Caudate nucleus (tissue), 63 donors: ENCODE measurements at places on chromosomes 4 and X.

- DNase-seq, result peak; percentile 87
Observed at GRCh38 chr4:184263910-184264732, 46.4 kb upstream of the ENPP6 start.

DNA sequence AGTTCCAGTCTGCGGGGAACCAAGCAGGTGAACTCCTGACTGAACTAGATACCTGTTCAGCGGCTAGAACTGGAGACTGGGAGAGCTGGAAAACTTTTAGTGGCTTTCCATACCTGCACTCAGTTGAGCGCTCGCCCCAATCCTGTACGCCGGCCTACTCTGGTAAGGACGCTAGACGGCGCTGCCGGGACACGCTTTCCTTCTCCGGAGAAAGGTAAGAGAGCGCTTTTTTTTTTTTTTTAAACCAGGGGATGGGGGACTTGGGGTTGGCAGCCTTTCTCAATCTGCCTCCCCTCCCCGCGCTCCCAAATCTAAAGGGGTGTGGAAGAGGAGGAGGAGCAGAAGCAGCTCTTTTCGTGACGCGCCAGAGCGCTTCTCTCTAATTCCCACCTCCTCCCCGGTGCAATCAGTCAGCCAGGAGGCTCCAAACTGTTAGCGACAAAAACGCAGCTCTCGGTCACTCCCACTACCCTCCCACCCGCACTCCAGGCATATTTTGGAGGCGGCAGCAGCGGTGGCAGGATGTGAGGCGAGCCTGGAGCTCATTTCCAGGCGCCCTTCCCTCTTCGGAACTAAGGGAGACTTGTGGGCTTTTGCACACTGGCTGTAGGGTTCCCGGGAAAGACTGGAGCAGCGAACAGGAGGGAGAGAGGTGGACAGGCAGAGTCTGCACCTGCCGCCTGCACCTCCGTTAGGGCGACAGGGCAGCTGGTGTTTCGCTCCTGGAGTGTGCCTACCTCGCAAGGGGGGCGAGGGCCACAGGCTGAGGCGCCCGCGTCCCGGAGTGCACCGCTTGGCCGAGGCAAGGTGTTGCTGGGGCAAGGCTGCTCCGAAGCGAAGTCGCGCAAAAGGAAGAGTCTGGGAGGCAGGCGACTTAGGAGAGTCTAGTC is at the start of gene IL1RAPL2:
TSS of gene IL1RAPL2 (plus strand) at position 409 of the 890 bp plus-strand sequence.
- no peak for DNase-seq

GRCh38 chrX:40508560-40508959 is 72.2 kb upstream of the ATP6AP2 start:
- DNase-seq, result no peak

GRCh38 chrX:45807572-45808425 is 607.1 kb upstream of the DIPK2B start:
- no peak for DNase-seq

DNA sequence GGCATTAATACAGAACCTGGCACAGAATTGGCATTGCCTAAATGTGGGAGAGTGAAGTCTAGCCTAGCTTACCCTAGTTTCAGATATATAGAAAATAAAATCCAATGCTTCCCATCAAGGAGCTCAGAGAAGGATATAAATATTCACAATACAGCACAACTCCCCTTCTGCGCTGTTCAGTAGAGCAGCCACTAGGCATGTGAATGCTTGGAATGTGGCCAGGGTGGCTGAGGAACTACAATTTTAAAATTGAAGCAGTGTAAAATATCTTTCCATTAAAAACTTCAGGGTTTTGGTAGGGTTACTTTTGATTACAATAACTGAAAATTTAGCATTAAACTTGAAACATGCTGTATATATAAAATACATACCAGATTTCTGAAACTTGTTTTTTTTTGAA is 19.5 kb downstream of the ZNF518B start:
- DNase-seq, result no peak

- DNase-seq, result no peak
Observed at GRCh38 chr4:41294445-41295062, 37.8 kb downstream of the UCHL1 start.

DNA sequence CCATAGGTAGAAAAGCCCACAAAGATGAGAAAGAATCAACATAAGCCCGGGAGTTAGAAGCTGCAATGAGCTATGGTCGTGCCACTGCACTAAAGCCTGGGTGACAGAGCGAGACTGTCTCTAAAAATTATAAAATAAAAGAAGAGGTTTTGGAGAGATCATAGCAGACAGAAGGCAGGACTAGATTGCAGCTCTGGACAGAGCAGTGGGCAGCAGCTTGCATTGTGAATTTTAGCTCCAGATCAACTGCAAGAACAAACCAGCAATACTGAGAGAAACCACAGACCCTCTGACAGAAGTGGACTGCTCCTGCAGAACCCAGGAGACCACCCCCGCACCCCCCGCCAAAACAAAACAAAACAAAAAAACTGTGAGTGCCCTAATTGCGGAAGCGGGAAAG is 30.6 kb downstream of the SOWAHB start:
- no peak for DNase-seq

- DNase-seq, result no peak
Observed at GRCh38 chrX:153782313-153782712, 1.5 kb downstream of the SRPK3 start.

- no peak for DNase-seq
Observed at GRCh38 chr4:155809835-155810234, 51.0 kb downstream of the GUCY1B1 start.

DNA sequence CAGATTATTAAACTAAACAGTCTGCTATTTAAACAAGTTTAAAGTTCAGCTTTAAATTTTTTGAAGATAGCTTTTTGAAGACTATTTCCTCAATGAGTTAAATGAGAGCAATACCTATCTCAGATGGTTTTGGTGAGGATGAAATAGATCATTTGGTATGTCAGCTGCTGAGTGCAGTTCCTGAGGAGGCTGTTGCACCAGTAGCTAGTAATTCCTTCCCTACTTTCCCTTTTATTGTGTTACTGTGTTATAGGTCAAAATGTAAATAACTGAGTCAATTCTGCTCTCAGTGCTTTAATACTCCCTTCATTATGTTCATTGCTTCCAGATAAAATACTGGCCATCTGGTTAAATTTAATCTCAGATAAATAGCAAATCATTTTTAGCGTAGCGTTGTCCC is 48.6 kb downstream of the BMPR1B start:
- DNase-seq, result no peak

- no peak for DNase-seq
Observed at GRCh38 chr4:75869100-75869499, 33.2 kb downstream of the PPEF2 start.

DNA sequence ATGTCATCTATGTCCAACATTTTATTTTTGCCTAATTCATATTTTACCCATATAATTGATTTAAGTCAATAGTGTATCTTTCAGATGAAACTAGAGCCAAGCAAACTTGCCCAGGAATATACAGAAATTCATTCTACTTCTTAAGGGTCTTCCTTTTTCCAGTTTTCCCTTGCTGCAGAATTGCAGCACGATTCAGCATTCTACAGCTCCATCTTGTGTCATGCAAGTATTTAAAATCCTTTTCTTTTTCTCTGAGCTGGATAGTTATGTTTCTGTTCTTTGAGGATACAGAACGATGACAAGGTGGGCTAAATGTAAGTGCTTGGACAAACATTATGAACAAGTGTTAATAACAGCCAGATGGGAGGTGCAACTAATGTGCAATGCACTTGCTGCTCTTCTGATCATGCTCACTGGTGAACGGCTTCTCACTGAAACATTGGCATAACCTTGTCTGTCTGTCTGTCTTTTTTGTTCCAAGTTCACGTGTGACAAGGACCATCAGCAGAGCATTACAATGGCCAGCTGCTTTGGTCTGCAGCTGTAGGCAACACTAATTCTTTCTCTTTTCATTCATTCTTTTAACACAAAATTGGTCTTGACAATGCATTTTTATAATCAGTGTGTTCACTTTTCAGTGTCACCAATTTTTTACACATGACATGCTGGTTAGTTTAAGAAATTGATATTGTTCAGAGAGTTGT is 1821.7 kb downstream of the ARAP2 start:
- DNase-seq, result no peak

DNA sequence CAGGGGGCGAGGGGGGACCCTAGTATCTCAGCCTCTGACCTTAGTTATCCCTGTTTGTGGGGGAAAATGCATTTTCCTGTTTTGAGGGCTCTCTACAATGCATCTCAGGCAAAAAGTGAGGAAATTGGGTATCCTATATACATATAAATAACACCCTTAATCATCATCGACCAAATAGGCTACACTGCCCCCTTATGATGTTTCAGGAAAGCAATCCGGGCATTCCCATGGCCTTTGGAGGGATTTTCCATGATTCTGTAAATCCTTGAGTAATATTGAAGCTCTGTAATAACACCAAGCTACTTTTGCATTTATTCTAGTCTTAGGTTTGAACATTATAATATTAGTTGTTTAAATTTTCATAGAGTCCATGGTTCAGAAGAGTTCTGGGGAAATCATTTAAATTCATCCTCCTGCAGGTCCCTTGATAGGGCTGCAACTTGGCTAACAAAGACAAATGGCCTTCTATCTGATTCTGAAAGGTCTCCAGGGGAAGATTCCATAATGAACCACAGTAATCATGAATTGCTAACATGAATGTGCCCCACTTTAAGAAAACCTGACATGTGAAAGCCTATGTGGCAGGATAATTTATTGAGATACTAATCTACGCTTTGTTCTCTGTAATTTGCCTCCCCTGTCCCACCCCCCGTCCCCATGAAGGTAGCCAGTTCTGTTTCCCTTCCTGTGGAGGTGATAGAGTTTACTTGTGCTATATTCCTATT is 91.5 kb upstream of the SCOC start:
- DNase-seq, result no peak

DNA sequence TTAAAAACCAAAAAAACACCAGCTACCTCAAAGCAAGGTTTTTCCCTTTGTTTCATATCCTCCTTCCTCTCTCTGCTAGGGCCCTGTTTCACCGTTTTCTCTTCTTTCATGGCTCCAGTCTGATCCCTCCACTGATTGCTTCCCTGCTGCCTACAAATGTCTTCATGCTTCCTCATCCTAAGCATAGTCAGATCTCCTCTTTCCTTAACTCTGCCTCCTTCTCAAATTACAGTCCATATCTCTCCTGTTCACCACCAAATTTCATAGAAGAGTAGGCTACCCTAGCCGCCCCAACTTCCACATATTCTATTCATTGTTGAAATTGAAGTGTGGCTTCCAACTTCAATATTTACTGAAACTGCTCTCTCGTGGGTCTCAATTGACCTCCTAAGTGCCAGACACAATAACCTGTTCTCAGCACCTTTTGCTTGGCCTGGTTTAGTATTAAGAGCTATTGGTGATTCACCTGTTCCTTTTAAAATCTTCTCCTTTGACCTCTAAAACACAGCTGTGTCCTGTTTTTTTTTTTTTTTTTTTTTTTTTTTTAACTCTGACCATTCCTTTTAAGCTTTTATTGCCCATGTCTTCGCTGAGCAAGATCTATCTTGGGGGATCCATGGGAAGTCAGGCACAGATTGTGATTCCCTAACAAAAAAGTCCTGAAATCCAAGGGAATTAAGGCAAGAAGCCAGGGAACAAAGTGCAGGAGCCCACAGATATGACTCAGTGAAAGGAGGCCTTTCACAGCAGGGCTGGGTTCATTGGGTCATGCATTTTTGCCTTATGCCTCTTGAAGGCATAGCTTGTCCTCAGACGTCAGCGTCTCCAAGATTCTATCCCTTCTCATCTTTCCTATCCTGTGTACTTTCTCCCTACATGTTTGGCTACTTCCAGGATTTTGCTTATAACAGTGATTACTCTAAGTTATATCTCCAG is 85.4 kb downstream of the RPS3A start:
- no peak for DNase-seq

- DNase-seq, result no peak
Observed at GRCh38 chr4:15481961-15482745, 12.5 kb downstream of the CC2D2A start.

DNA sequence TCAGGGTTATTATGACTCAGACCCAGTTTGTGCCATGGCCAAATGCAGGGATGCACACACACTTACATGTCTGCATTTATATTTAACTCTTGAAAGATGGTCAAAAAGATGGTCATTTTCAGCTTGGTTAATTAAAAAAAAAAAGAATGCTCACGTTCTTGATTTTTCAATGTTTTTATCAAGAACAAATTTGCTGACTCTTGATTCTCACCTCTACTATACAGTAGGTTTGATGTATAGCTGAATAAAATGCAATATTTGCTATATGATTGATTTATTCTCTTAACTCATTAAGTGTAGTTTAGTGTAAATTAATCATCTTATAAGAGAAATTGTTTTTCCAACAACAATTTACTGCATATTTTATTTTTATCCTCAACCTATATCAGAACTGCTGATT is 160.4 kb downstream of the SLIT2 start:
- no peak for DNase-seq
